ENCODE measurements at places on chromosomes 11 and 22.

GRCh38 chr22:23716811-23717801 is 26.3 kb downstream of the RGL4 start:
- peak; percentile 76 for DNase-seq

DNA sequence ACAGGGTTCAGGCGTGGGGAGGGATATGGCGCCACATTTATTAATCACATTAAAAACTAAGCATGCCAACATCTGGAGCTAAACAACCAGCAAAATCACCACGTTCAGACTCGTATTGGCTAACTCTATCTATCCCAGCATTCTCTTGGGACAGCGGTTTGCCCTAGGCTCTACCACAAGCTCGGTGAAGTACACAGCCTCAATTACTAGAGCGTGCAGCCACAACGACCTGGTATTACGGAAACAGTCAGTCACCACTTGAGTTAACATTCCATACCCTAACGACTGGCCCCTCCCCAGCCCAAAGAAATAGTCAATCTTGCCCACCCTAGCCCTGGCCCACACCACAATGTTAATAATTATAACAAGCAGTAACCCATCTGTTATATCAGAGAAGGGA is 32.1 kb downstream of the APOL5 start:
- DNase-seq, result no peak

GRCh38 chr11:68471360-68472340 is 11.1 kb downstream of the PPP6R3 start:
- DNase-seq, result peak; percentile 35

DNA sequence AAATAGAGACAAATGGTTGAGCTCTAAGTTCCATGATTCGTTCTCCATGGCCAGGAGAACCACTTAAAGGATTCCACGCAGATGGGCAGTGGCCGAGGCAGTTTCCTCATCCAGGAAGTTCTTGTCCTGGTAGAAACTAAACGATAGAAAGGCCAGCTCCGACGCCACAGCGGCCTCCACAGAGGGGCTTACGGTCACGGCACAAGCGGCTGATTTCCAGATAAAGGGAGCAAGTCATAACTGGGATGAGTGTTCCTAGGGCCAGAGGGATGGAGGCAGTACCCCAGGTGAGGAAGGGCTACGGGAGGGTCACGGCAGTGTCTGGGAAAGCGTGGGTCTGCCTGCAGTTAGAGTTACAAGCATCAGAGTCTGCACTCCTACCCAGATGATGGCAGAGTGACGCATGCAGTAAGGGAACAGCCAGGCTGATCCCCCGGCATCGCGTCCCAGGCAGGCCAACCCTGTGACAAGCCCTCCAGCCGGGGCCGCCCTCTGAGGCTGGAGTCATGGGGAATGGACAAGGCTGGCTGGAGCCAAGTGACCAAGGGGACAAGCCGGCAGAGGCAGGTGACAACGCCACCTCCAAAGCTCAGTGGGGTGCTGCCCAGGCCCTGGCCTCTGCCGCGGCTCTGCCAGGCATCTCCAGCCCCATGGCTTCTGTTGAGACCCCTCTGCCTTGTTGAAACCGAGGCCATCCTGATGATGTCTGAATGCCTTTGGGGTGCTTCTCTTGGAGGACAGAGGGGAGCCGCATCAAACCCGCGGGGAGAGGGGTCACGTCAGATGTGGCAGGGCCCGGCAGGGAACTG is 475.1 kb downstream of the BRD1 start:
- no peak for DNase-seq

GRCh38 chr11:92104349-92104748 is 120.3 kb upstream of the FAT3 start:
- no peak for DNase-seq

DNA sequence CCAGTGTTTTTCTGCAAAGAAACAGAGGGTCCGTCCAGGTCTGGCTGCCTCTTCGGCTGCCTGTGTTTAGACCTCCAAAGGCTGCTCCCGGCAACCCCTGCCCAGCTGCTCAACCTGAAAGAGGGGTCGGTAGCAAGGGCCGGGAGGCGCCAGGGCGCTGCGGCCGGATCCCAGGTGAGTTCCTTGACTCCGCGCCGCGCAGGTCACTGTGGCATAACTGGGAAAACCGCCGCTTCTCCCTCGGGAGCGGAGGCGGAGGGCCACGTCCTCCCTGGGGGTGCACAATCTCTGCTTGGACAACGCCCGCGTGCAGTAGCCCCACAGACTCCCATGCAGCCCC is 1.0 kb upstream of the BRSK2 start:
- no peak for DNase-seq

GRCh38 chr22:42296381-42296853 is 26.0 kb upstream of the TCF20 start:
- no peak for DNase-seq

GRCh38 chr11:126452241-126453101 is 97.0 kb downstream of the ST3GAL4 start:
- DNase-seq, result no peak

- no peak for DNase-seq
These were observed 1.0 kb upstream of the ROBO4 start for GRCh38 chr11:124898711-124899110.

DNA sequence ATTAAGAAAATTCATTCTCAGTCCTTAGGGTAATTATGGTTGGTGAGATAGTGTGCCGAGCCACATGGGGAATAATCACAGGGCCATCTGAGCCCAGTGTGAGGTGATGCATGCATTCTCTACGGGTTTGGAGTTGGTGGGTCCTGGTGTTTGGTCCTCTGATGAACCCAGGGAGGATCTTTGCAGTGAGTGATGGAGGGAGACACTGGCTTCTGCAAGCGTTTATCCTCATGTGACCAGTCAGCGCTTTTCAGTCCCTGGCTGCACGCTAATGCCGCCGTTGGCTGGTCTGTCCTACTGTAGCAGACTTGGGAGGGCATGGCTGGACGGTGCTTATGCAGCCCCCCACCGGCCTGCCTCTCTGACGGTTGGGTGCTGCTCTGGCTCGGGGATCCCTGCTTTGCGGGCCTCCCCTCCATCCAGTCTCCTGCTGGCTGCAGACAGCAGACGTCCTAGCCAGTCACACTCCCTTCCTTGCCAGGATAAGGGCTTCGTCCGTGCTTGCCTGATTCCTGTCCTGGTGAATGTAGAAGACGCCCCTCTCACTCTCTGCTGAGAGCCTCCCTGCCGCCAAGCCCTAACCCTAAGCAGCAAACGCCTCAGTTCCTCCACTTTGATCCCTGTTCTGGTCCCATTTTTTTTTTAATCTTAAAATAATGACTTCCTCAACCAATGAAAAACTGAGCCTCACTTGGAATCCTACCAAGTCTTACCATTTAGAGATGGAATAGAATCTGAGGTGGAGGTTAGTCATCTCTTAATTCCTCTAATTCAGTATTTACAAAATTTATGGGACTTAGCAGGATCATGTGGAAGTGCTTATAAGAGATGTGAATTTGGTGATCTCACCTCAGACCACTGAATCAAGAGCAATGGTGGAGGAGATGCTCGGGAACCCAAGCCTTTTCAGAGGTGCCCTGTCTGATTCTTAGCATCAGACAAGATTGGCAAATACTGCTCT is 143.7 kb upstream of the SORL1-AS1 start:
- DNase-seq, result no peak

- DNase-seq, result no peak
These were observed 8.8 kb downstream of the FOXR1 start for GRCh38 chr11:118980191-118980881.

DNA sequence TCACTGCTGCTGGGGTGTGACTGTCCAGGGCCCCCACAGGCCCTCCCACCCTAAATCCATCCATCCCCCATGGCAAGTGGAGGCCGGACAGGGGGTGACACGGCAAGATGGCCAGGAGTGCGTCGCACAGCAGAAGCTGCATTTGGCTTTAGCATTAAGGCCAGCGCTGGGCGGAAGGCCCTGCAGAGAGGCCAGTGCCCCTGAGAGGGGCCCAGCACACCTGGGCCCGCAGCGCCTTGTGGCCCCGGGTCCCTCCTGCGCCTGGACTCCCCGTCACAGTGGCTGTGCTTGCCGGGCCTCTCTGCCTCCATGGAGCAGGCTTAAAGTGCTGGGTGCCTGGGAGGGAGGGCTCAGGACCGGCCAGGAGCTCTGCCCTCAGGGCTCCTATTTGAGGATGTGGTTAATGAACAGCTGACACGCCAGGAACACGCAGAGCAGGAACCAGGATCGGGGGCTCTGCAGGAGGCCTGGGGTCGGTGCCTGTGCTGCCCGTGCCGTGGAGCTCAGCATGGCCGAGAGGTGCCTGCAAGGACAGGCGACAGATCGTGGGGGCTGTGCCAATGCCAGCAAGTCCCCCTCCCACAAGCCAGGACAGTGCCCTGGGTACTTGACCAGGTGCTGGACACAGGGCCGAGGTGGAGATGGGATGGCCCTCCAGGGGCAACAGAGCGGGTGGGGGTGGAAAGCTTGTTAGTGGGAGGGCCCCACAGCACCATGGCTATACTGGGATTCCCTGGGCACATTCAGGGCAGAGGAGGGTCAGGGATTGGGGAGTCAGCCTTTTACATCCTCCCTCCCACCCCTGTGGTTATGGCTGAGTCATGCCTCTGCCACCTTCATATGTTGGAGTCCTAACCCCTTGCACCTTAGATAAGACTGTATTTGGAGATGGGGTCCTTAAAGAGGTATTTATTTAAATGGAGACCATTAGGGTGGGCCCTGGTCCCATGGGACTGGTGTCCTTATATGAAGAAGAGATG is 30.9 kb upstream of the CARS1 start:
- no peak for DNase-seq

DNA sequence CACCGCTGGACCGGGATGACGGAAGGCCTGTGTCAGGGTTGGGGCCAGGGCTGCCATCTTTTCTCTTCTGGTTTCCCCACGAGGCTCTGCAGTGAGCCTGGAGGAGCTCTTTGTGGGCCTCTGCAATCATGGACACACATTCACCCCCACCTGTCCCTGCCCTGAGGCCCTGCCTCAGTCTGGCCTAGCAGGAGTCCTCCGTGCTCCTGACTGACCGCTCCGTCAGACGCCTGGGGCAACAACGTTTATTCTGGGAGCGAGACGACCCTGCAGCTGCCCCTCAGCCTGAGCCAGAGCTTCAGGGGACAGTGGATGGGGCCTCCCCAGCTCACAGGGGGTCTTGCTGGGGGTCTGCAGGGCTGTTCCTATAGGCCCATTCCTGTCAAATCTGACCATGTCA is 8.2 kb upstream of the MYEOV start:
- no peak for DNase-seq

DNA sequence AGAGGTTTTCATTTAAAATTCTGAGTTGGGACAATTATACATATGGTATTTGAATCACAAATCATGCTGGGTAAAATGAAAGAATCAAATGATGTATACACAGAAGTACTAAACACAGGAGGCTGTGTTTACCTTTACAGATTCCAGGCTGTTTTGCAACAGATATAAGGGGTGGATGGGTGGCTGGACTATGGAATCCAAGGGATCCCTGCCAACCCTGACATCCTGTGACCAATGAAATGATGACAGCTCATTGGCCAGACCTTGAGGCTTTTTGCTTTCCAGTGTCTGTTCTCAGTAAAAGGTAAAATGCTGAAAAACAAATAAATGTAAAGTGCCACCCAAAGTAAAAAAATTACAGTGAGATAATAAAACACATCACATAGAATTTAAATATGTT is 3.3 kb upstream of the DDI1 start:
- no peak for DNase-seq

GRCh38 chr11:75539459-75540334 is 14.0 kb upstream of the GDPD5 start:
- no peak for DNase-seq

GRCh38 chr11:33889296-33889695 is 2.6 kb downstream of the LMO2 start:
- DNase-seq, result no peak

GRCh38 chr11:123839131-123839530 is 33.0 kb upstream of the OR6M1 start:
- no peak for DNase-seq

DNA sequence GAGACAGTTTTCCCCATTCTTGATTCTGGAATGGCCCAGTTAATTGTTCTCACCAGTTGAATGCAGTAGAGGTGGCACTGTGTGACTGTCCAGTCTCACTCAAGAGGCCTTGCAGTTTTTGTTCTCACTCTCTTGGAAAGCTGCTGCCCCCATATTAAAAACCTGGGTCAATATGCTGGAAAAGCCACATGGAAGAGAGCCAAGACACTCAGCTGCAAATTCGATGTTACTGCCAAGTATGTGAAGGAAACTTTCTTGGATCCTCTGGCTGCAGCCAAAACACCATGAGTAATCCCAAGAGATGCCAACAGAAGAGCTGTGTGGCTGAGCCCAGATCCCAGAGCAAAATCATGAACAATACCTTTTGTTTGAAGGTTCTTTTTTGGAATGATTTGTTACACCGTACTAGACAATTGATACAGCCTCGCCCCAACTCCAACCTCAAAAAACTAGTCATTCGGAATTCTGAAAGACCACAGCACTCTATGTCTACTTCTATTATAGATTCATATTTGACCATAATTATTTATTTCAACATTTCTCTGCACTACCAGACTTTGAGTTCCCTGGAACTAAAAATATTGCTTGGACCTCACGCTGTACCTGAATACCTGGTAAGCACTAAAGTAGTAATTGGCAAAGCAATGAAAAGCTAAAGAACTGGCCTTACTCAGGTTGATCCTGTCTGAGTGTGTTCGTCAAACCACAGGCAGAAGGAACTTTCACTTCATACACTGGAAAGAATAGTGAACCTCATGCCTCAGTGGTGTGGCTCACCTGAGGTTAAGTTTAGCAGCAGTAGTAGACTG is 378.8 kb downstream of the ETS1 start:
- DNase-seq, result no peak

DNA sequence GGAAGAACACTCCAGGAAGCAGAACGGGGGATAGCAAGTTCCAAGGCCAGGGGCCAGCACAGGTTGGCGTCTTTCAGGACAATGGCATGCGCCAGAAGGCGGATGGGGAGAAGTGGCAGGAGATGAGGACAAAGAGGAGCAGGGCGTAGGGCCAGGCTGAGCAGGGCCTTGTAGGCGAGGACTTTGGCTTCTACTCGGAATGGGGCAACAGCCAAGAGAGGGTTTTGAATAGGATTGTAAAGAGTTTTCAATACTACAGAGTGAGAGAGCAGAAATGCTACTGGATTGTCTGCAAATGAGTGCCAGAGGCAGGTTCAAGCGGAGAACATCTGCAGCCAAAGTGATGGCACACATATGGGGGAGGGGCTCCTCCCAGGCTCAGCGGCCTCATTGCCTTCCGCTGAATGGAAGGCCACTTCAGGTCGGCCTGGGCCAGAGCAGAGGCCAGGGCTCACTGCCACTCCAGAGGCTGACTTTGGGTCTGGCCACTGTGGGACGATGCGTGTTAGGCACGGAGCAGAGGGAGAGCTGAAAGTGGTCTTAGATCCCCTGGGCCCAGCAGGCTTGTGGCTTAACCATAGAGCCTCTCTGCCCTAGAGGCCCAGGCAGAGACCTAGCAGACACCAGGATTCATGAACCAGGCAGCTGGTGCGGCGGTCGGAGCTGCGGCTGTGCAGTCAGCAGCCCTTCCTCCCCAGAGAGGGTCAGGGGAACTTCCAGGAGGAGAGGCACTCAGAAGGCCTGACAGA is 118.2 kb downstream of the DSCAML1 start:
- DNase-seq, result no peak
